Cortex of kidney (tissue), 1 donor: ENCODE measurements at places on chromosomes 1 and 21.

DNA sequence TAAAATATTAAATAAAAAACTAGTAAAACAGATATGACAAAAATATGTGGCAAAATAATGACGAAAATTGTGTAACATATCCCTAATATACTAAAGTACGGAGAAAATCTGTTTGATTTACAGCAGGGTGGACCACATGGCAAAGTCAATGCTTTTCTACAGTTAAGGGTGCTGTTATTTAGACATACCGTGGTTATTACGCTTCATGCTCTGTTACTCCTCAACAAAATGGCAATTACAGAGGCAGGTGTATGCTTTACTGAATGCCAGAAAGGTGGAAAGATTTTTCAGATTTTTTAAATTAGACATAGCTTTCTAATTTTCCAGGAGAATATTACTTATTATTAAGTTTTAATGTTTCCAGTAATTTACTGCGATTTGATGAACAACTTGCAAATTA, 343.9 kb upstream of the DPYD start:
- DNase-seq: no peak

DNA sequence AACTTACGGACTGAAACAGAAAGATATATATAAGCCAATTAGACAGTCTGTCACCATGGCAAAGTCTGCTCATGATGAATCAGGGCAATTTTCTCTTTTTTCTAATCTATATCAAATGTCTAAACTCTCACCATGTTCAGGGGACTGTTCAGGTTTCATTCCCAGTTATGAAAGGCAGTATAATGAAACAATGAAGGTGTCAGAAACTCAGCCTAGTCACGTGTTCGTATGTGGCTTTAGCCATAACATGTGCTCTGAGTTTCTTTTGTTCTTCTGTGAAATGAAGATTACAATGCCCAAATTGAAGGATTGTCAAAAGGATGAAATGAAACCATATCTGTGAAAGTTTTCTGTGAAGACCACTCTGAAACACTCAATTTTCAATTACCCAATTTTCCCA, 392.9 kb downstream of the DSCAM start:
- DNase-seq: no peak

- DNase-seq: no peak
Measured at GRCh38 chr1:43930168-43930948, 3.2 kb upstream of the ARTN start.

GRCh38 chr1:232837087-232837486, 31.9 kb downstream of the MAP10 start:
- DNase-seq: no peak

DNA sequence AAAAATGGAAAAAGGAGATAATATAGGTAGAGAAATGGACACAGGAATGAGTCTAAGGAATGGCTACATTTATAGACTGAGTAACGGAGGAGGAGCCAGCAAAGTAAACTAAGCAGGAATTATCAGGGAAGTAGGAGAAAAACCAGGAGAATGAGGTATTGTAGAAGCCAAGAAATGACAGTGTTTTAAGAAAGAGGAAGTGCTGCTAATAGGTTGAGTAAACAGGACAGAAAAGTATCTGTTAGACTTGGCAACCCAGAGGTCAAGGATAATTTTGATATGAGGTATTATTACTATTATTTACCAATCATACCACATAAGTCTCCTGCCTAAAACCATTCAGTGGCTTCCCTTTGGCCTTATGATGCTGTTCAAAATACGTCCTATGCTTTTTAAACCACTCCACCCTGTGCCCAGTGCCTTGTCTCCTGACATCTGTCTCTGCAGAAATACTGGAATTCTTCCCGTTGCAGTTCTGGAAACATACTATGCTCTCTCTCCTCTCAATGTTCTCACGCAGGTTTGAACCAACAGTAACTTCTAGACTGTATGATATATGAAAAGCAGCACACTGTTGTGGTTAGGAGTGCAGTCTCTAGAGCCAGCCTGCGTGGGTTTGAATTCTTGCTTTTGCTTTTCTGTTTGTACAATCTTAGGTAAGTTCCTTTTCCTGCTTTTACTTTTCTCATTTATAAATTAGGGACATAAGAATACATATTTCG, 24.6 kb upstream of the NEK7 start:
- DNase-seq: no peak

DNA sequence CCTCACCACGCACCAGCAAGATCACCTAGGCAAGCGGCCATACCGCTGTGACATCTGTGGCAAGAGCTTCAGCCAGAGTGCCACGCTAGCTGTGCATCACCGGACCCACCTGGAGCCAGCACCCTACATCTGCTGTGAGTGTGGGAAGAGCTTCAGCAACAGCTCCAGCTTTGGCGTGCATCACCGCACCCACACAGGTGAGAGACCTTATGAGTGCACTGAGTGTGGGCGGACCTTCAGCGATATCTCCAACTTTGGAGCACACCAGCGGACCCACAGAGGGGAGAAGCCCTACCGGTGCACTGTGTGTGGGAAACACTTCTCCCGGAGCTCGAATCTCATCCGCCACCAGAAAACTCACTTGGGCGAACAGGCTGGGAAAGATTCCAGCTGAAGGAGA, 5.0 kb downstream of the ZNF691 start:
- no peak for DNase-seq

DNA sequence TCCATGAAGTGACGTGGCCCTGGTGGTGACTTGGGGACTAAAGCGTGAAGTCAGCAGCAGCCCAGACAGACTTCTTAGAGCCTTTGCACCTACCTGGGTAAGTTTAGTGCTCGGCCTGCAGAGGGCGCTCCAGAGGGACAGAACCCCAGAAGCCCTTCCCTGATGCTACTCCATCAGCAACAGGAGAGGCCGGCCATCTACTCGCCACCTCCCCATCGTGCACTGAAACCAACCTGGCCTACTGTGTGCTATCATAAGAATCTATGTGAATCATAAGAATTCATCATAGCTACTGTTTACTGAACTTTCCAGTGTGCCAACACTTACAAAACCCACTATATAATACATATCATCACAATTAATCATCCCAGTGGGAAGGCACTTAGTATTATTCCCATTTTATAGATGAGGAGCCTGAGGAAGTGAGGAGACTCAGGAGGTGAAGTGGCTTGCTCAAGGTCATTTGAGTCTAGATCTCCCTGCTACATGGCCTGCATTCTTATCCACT, 7.9 kb upstream of the EDN2 start:
- DNase-seq: no peak

- DNase-seq: no peak
Measured at GRCh38 chr1:101509370-101509769, 272.6 kb downstream of the S1PR1 start.

GRCh38 chr1:150237746-150238145, 1.8 kb upstream of the ANP32E start:
- DNase-seq: no peak

GRCh38 chr21:33393348-33393747, 9.9 kb upstream of the IFNGR2 start:
- no peak for DNase-seq

DNA sequence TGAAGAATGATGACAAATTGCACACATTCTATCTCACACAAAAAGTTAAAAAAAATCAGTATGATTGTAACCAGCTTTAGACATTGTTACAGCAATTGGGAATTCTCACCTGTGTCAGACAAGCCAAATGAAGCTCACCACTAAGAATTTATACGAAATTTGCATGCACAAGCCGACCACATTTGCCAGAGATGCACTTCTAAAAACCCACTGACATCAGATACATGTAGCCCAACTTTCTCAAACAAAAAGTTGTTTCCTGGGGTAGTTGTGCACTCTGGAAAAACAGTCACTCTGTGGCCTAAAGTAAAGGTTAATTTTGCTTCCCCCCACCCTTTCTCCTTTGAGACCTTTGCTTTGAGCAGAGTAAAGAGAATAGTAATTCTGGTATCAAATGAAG, 67.9 kb upstream of the IL12RB2 start:
- DNase-seq: no peak

DNA sequence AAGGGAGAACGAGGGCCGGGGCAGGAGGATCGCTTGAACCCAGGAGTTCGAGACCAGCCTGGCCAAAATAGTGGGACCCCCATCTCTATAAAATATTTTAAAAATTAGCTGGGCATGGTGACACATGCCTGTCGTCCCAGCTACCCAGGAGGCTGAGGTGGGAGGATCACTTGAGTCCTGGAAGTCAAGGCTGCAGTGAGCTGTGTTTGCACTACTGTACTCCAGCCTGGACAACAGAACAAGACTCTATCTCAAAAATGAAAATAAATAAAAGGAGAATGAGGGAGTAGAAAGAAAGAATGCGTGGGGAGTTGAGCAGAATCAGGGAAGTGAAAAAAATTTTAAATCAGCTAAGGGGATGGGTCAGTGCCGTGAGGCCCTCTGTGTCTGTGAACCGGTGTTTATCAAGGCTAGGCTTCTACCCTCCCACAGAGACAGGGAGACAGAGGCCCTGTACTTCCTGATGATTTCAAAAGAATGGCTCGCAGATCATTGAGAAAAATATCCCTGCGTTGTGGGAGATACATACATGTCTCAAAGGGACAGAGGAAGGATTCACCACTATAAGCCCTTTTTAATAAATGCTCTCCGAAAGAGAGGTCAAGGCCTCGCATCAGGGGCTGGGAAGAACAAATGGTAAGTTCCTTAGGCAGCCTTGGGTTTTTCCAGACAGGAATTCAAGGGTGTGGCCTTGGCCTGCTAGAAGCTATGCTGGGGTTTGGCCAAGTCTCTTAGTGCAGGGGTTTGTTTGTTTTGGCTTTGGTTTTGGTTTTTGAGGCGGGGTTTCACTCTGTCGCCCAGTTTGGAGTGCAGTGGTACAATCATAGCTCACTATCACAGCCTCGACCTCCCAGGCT, 20.7 kb downstream of the IL10RB start:
- no peak for DNase-seq

DNA sequence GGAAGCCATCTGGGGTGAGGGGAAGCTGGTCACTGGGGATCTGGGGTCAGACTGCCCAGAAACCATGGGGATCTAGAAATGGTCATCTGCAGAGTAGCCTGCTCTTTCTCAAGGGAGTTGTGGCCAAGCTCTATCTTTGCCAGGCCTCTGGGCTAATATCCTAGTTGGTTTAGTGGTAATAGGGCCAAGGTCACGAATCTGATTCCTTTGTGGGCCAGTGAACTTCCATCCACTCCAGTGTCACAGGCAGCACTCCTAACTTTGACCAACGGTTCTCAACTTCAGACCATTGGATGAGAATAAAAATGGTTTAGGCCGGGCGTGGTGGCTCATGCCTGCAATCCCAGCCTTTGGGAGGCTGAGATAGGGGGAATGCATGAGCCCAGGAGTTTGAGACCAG, 28.1 kb upstream of the PPP2R5A start:
- no peak for DNase-seq

GRCh38 chr21:41717573-41718330, 49.1 kb downstream of the RIPK4 start:
- DNase-seq: no peak

GRCh38 chr1:178953034-178953433, 72.7 kb upstream of the FAM20B start:
- DNase-seq: no peak

DNA sequence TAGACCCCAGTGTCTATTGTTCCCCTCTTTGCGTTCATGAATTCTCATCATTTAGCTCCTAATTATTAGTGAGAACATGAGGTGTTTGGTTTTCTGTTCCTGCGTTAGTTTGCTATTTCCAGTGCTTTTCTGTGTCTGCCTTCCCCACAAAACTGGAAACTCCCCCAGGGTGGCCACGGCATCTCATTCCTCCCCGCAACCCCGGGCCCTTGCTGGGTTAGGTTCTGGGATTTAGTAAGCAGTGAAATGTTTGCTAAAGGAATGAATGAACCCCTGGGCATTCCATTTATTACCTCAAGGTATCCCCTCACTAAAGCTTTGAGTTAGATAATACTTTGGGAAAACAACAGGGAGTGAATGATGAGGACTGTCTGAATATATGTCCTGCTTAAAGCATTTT, 142.9 kb downstream of the GLUL start:
- DNase-seq: no peak

DNA sequence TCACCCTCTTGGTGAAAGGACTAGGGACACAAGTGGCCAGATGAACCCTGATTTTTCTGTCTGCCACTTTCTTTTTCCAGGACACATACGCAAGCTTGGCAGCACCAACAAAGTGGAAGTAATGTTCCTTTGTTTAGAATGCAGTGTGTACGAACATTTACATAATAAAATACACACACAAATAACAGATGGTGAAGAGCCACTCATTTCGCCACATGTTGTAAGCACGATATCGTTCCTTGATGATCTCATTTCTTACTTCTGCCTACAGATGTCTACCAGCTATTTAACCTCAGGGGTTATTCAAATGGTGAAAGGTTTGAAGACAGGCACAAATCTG, 670.2 kb upstream of the CXADR start:
- DNase-seq: no peak

- no peak for DNase-seq
Measured at GRCh38 chr1:171160639-171161354, 24.3 kb upstream of the FMO2 start.

GRCh38 chr1:26102526-26102925, 9.1 kb upstream of the PDIK1L start:
- DNase-seq: no peak

GRCh38 chr21:14757533-14758327, 211.6 kb upstream of the SAMSN1 start:
- DNase-seq: no peak

- DNase-seq: no peak
Measured at GRCh38 chr1:229523052-229523451, 14.9 kb upstream of the NUP133 start.

DNA sequence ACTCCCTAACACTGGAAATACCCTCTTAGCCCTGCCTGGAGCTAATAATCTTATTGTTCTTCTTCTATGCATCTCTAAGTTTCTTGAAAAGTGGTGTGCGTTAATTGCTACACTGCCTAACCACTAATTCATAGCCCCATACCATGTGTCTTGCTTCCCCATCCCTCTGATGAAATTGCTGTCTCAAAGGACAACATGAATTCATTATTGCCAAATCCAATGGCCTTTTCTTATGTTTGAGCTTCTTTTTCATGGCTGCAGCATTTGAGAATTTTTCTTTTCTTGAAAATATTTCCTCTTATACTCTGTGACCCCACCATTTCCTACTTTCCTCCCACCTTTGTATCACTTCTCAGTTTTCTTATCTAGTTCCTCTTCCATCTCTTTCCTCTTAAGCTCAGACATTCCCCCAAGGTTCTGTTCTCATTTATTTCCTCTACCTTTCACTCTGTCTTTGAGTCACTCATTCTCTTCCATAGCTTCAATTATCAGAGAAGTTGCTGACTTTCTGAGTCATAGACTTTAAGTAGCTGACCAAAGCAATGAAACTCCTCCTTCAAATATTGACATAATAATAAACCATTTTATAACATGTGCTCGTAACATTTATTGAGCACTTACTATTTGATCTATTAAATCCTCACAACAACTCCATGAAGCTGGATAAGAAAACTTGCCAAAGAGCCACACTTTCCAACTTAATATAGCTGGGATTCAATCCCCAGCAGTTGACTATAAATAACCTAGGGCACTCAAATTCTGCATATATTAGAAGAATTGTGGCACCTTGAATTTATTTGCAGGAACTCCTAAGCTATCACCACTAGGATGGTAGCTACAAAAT, 35.5 kb upstream of the ATP6V1G3 start:
- DNase-seq: no peak
